Suppressor macrophage (primary cell): ENCODE measurements at places on chromosomes 12 and 14.
A peak's percentile ranks its signal among the peaks of the same experiment; 100 is the strongest.

GRCh38 chr12:114698566-114699163 is 14.7 kb upstream of the TBX3 start:
- no peak for DNase-seq

DNA sequence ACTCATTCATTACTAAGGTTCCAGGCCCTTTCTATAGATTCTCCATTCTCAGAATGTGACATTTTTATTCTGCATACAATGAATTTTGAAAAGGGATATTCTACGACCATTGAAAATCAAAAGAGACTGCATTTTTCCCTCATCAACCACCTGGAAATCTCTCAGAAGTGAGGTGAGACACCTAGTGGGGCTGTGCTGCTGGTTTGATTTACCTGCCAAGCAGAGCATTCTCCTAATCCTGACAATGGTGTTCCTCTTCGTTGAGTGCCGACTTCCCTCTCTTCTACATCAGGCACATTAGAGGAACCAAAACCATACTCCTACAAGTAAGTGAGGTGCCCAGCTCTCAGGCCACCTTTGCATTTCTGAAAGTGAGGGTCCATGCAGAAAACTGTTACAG is 14.9 kb downstream of the CKB start:
- DNase-seq = no peak

DNA sequence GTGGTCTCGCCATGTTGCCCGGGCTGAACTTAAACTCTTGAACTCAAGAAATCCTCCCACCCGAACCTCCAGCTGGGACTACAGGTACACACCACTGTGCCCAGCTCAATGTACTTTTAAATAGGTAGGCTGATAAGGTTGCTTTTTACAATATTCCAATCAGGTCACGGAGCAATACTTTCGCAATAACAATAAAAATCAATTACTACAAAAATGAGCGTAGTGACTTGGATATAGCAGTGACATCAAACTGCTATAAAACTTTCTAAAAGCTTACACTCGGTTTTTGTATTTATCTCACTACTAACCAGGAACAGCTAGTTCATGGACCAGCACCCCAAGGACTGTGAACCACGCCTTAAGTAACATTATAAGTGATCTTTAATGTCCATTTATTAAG is 10.5 kb downstream of the SARNP start:
- DNase-seq = no peak

- DNase-seq = no peak
Observed at GRCh38 chr12:124183172-124183571, 111.7 kb upstream of the RFLNA start.

DNA sequence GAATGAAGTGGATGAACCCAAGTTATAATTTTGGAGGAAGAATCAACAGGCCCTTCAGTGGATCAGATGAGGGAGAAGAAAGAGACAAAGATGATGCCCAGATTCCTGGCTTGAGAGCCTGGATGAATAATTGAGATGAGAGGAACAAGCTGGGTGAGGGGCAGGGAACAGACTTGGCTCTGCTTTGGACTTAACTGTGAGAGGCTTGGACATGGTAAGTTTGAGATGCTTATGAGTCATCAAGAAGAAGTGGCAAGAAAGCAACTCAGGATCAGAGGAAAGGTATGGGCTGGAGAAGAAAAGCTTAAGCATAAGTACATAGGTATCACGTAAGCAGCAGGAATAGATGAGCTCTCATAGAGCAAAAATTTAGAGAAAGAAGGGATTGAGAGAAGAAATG is 55.3 kb downstream of the FIGNL2 start:
- DNase-seq = no peak

DNA sequence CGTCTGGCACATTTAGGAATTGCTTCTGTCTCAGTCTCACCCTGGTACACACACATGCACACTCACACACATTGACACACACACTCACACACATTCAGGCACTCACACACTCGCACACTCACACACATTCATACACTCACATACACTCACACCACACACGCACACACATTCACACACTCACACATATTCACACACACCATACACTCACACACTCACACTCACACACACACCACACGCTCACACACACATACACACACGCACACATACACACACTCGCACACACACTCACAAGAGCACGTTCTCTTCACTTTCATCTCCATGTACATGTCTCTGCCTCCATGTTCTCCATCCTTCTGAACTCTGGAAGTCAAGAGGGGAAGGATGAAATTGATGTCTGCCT is 23.1 kb upstream of the SMUG1 start:
- no peak for DNase-seq

- DNase-seq = no peak
Observed at GRCh38 chr12:26156201-26156871, 31.5 kb upstream of the BHLHE41 start.

GRCh38 chr14:30194741-30195148 is 267.1 kb upstream of the PRKD1 start:
- no peak for DNase-seq

DNA sequence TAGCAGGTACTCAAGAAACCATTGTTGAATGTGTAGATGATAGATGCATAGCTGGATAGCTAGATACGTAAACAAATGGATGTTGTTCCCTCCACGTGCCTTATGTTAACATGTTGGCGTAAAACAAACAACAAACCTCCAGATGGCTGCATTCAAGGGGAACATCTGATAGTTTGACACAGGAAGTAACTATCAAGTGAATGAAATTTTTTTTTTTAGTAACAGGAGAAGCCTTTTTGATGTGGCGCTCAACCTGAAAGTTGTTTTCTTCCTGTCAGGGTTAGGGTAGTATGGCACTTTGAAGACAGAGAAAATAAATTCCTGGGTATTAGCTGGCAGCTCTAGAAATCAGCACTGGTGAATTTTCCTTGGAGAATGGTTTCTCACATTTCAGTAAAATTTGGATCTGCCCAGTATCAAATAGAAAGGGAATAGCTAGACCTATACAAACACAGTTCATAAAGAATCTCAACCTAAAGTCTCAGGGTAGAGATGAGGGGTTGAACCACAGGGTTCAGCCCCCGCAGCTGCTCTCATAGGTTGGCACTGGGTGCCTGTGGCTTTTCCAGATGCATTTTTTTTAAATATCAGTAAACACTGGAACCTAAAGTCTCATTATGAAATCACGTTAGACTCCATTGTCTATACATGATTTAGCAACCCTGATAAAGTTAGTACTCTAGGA is 18.8 kb upstream of the RAP1B start:
- DNase-seq = no peak

DNA sequence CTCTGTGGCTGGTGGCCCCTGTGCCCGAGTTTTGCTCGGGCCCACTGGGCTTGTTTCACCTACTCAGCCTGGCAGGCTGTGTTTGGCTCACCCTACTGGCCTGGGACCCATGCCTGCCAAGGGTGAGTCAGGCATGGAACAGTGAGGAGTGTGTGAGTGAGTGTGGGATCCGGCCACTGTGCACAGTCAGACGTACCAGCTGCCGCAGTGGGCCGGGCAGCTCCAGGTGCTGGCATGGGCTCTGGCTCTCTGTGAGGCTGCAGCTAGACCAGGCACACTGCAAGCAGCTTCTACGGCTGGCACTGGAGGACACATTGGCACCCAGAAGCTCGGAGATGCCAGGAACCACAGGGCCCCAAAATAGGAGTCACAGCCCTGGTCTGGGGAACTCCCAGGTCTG is 40.6 kb downstream of the HSD17B6 start:
- DNase-seq = no peak

DNA sequence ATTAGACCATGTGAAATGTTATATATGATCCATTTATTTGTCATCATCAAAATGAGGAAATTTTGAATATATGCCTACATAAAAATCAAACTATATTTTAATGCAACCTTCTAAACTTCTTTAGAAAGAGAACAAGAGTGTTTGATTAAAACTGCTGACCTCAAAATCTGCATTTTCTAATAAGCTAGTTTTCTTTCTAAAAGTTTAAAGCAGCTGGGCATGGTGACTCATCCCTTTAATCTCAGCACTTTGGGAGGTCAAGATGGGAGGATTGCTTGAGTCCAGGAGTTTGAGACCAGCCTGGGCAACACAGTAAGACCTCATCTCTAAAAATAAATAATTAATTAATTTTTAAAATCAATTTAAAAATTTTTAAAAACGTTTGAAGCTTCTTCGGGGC is 36.2 kb downstream of the GNPTAB start:
- no peak for DNase-seq

DNA sequence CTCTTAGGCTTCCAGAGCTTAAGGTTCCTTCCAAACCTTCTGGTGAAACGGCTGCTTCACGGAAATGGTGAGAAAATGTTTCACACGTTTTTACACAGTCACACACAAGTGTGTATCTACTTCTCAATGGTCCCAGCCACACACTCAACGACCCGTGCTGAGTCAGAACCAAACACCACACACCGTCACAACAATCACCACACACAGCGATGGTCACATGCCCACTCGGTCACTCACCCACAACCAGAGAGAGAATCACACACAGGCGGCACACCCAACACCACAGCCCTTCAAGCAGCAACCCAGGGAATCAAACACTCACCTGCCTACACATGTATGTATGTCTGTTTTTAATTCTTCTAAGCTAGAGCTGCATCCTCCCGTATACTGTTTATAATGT is 12.6 kb upstream of the PLEKHD1 start:
- DNase-seq = no peak

- no peak for DNase-seq
Observed at GRCh38 chr12:49366096-49366651, 1.1 kb upstream of the SPATS2 start.

DNA sequence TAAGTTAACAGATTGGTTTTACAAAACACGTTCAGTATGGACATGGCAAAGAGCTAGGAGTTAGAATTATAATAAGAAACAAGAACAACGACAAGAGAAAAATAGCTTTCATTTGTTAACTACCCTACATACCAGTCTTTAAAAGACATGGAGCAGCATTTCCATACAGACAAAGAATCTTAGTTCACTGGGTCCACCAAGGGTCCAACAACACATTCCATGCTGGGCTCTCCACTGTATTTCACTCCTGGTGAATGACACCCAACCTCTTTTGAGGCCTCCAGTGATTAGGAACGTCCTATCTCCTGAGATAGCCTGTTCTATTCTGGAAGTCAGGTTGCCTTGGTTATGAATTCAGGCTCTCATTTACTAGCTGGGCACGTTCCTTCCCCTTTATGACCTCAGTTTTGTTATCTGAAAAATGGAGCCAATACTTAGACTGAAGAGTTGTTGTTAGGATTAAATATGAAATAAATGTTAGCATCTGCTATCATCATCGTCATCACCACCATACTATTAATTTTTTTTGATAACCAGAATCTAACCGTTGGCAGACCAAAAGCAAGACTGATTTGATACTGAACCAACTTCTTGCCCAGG is 37.7 kb downstream of the C12orf75 start:
- DNase-seq = no peak

DNA sequence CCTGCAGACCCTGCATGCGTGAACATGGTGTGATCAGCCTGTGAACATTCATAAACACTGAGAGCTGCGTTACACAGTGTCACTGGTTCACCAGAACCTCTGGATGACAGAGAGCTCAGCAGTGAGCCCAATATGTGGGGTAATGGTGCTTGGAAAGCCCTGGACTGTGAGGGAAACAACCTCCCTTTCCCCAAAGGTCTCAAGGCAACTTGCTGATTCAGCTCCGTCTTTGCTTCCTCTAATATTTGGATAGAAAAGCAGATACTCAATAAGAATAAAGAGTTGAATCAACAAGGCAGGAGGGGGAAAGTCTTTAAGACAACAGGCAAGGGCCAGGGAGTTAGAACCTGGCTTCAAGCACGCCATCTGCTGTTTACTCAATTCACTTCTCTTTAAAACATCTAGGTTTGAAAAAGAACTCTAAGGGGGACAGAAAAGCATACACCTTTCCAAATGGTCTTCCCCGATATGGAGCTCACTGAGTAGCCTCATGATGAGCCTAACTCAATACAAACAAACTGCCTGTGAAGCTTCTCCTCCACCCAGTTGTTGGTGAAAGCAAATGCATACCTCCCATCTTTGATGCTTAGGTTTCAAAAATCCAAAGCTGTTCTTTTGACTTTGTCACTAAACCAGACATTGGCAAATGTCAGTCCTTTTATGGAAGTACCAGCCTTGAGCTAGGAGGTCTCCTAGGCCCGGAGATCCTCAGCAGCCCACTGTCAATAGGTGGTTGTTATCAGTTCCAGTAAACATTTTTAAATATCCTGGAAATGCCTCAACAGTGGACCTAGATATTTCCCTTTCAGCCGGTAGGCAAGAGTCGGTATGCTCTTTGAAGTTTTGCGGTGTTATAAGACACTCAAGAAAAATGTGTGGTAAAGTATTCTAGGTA is 76.1 kb downstream of the SAMD4A start:
- DNase-seq = peak; percentile 52

- DNase-seq = peak; percentile 73
Observed at GRCh38 chr14:105448706-105449111, 25.9 kb upstream of the CRIP2 start.

- DNase-seq = no peak
Observed at GRCh38 chr14:92601131-92601710, 87.6 kb downstream of the RIN3 start.

- DNase-seq = no peak
Observed at GRCh38 chr14:61555056-61555838, 140.1 kb upstream of the HIF1A start.

DNA sequence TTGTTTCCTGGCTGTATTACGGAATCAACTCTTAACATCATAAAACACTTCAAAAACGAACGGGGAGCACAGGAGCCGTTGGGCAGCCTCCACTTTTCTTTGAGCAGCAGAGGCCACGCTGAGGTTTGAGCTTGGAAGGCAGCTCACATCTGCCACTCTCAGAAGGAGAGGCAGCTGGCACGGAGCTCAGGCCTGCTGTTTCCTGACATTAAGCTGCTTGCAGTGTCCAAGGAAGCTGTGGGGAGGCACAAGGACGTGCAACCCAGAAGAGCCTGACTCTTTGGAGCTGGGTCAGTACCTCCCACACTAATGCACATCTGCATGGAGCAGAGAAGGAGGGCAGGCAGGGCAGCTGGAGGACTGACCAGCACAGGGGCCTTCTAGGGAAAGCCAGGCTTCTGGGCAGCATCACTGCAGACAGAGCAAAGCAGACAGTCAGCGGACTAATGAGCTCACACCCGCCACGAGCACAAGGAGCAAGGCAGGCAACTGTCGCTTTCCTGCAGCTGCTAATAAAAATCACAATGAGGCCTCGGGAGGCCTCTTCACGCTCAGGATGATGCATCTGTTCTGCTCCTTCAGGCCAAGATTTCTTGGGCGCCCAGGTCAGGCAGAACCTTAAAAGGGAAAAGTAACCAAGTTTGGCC is 211.1 kb downstream of the GLT1D1 start:
- DNase-seq = no peak
